Stimulated activated CD4-positive, alpha-beta T cell treated with anti-CD3 and anti-CD28 coated beads, TNF-alpha, amount 100 ng/mL, for 24 hours (primary cell): ENCODE measurements at places on chromosomes 16 and 17.

- DNase-seq: no peak
Measured at GRCh38 chr16:1708768-1709180, 2.8 kb downstream of the MAPK8IP3 start.

DNA sequence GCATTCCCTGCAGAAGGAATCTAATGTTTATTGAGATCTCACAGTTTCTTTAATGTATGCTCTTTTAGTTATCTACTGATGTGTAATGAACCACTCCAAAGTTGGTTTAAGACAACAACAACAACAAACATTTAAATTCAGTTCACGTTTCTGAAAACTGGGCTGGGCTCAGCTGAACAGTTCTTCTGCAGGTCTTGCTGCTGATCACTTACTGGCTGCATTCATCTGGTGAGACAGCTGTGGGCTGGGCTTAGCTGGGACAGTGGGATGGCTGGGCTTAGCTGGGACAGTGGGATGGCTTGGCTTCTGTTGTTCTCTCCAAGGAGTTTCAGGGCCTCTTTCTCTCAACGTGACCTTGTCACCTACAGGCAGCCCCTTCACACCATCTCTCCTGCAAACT is 544.3 kb upstream of the CDH5 start:
- no peak for DNase-seq

DNA sequence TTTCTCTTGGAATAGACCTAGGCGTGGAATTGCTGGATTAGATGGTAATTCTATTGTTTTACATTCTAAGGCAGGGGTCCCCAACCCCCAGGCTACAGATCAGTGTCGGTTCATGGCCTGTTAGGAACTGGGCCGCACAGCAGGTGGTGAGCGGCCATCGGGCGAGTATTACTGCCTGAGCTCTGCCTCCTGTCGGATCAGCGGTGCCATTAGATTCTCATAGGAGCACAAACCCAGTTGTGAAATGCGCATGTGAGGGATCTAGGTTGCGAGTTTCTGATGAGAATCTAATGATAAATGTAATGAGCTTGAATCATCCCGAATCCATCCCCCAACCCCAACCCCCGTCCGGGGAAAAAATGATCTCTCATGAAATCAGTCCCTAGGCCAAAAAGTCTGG is 23.0 kb downstream of the NLRC5 start:
- DNase-seq: no peak

DNA sequence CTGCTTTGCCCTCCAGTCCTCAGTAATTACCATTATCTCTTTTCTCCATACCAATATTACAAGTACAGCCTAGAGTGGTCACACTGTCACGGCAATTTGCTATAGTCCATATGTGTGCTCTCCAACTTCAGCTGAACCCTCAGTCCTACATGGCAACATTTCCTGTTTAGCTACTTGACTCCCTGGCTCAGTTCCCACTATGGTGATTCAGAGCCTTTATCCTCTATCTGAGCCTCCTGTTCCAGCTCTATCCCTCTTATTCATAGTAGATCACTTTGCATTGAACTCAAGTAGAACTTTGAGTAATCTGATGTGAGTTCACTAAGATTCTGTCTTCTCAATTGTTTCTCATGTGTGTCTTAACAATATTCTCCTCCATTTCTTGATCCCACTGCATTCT is 43.7 kb upstream of the GOSR1 start:
- DNase-seq: no peak

GRCh38 chr17:69078864-69079263 is 18.1 kb upstream of the ABCA9 start:
- DNase-seq: no peak

DNA sequence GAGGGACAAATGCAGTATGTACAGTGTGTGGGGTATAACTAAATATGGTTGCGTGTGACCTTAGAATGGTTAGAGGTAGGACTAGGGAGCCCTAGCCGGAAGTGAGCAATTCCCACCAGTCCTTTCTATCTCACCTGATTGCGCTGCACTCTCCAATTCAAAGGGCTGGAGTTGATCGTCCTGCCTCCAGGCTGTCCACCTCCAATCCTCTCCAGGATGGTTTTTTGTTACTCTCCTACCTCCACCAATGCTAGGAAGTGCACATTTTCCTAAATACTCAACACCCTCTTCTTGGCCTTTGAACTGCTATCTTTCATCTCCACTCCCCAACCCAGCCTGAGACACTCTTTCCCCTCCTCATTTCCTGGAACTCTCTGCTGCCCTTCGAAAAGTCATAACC is 181.7 kb upstream of the ASIC2 start:
- no peak for DNase-seq

GRCh38 chr17:17024778-17025300 is 17.4 kb upstream of the MPRIP start:
- no peak for DNase-seq

DNA sequence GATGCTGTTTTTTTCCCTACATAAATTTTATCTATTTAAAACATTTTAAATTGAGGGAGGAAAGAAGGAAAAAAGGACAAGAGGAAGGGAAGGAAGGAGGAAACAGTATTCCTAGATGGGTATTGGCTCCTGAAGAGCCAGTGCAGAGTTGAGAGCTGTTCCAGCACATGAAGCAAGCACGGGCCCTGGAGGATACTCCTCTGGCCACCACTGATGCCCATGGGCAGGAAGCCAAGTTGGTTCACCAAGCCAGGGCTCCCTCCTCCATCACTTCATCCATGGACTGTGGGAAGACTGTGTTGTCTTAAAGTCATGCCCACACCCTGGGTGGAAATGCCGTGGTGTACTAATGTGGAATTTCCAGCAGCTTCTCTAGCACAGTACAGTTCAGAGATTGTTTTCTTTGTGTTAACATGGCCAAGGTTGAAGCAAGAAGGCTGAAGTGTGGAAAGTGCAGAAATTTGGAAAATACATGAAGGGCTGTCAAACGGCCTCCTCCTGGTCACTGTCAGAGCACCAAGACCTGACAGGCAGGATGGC is 23.9 kb upstream of the NOS2 start:
- no peak for DNase-seq

DNA sequence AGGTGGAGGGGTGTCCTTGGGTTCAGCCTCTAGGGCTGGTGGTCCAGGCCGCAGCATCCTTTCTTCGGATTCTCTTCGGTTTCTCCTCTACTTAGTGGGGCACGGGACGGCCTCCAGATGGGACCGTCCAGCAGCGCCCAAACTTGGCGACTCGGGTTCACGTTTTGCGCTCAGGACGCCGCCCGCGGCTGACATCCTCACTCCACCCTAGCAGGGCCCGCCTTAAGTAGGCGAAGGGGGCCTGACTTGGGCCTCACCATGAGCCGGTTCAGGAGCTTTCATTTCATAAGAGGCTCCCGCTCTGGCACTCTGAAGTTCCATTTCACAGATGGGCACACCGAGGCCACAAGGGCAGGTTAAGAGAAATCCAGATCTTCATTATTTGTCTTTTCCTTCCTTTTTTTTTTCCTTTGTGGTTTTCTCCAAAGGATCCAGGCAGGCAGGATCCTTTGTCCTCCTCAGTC is 141.2 kb downstream of the SEC14L1 start:
- no peak for DNase-seq

- no peak for DNase-seq
Measured at GRCh38 chr17:28041844-28042656, 427 bp upstream of the NLK start.

DNA sequence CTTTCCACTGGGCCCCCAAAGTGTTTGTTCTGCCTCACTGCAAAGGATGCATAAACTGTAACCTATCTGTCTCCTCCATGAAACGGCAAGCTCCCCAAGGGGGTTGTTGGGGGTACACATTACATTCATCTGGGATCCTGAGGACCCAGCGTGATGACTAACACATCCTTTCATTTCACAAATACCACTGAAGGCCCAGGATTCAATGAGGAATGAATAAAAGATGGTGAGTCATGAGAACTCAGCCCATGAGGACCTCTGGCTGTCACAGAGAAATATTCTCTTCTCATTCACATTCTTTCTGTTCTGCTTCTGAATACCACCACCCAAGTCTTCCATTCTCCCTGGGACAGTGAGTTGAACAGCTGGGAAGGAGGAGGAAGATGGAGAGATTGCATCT is 149.8 kb downstream of the RBFOX3 start:
- no peak for DNase-seq

- no peak for DNase-seq
Measured at GRCh38 chr17:18185832-18186626, 2.4 kb downstream of the ALKBH5 start.

- no peak for DNase-seq
Measured at GRCh38 chr16:727291-727977, 528 bp downstream of the HAGHL start.

DNA sequence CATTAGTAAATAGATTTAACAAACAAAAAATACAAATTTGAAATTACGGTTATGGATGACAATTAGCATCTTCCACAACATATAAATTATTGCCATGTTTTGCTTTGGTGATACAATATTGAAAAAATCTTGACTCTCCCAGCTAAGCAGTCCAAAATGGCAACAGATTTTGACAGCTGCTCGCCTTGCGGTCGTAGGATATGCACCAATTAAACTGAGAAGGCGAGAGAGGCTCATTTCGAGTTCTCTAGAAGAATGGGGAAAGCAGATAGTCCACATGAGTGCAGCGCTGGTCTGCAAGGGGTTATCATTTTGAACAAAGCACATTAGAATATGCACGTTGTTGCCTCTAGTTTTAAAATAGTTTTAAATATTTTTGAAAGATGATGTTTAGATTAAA is 55.3 kb downstream of the AKAP1 start:
- DNase-seq: no peak

- DNase-seq: no peak
Measured at GRCh38 chr17:320139-320538, 32.5 kb downstream of the RPH3AL start.

GRCh38 chr17:55430541-55431288 is 9.1 kb upstream of the MMD start:
- DNase-seq: no peak

- DNase-seq: no peak
Measured at GRCh38 chr16:46607529-46607928, 13.7 kb downstream of the SHCBP1 start.

GRCh38 chr17:63819585-63820537 is 7.4 kb upstream of the PSMC5 start:
- no peak for DNase-seq

- DNase-seq: no peak
Measured at GRCh38 chr16:19142939-19143598, 25.0 kb upstream of the SYT17 start.

- no peak for DNase-seq
Measured at GRCh38 chr17:16923097-16923903, 48.6 kb downstream of the TNFRSF13B start.
